ENCODE measurements at places on chromosomes 5 and 9.

DNA sequence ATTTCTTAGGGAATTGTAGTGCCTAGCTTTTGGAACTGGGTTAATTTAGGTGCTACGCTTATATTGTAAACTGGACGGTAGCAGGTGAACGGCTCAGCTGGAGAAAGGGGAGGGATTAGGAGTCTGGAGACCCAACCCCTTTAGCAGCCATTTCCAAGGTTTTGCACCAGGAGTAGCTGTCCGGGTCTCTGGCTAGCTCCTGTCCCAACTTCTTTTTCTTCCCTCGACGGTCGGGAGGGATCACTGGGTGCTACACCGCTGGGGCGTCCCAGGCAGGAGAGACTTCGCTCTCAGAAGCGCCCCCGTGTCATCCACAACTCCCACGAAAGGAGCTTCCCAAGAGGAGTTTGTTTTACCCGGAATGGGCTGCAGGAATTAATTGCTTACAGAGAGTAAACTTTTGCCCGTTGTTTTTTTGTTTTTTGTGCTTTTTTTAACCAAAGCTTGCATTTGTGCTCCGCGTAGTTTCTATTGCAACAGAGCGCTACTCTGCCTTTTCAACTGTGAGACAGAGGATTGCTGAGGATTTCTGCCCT lies 1640.9 kb upstream of the C9orf72 start:
- DNase-seq: no peak

GRCh38 chr5:87242242-87242641 lies 25.4 kb upstream of the RASA1 start:
- no peak for DNase-seq

DNA sequence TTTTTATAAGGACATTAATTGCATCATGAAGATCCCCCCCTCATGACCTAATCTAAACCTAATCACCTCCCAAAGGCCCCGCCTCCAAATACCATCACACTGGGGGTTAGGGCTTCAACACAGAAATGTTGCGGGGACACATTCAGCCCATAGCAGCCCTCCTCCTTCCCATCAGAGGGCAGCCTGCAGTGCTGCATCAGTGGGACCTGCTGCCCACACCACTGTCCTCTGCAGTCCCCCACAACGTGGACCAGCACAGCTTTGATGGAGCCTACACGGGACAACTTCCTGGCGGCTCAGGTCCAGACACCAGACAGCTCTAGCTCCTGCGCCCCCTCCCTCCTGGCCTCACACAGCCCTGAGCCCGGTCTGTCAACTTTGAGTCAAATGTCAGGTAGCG lies 70.3 kb downstream of the APTX start:
- no peak for DNase-seq

GRCh38 chr5:177604116-177604521 lies 4.2 kb downstream of the B4GALT7 start:
- DNase-seq: no peak

DNA sequence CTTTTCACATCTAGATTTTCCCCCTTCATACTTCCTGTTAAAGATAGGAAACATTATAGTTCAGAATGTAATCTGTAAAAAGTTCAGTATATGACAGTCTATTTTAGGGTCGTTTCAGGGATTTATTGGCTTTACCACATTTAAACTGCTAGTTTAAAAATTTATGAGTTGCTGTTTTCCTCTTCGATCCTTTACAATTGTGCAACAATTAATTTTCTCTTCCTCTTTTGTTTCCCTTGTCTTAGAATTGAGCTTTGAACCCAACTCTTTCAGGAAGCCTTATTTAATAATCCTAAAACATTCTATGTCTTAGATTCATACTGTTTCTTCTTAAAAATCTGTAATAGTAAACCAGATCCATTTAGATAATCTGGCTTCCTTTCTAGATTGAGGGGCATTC lies 16.4 kb downstream of the ZSWIM6 start:
- DNase-seq: no peak

DNA sequence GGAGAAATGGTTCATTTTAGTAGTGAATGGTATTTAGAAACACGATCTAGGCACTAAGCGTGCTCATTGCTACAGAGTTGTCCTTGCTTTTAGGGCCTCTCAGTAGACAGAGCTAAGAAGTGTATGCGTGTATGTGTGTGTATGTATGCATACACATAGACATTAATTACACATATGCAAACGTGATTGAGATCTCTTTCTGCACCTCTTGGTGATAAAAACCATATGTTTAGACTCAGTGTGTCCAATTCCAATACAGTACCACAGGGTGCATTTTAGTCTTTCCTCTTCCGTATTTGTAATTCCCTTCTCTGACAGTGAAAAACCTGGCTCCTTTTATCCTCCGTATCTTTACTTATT lies 13.1 kb downstream of the TRIO start:
- DNase-seq: no peak

DNA sequence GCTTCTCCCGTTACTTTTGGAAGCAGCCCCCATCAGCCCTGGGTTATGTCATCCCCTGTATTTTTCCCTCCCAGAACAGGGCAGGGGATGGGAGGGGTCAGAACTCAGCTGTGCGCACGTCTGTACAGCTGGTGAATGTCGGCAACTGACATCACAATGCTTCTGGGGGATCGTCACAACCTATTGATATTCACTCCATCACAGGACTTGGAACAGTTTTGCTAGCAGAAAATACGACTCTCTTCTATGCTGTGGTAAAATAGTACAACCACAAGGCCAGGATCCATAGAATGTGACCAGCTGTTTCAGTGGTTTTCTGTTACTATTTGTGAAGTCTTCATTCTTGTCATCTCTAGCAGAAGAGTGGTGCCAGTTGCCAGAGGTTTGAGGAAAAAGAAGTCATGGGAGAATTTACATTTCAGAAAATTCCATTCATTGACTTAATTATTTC lies 77.1 kb upstream of the KLF4 start:
- no peak for DNase-seq
